ENCODE measurements at places on chromosomes 12 and 14.

GRCh38 chr14:52402812-52403526 is 88.9 kb downstream of the PTGER2 start:
- H3K4me3 ChIP-seq, result no peak overlapping the region
- peaks cover 72% of the 10 kb centered on the region for H3K4me1 ChIP-seq
- H3K27me3 ChIP-seq, result no peaks in the 10 kb centered on the region

- DNase-seq, result no peak
- peaks cover 50% of the 10 kb centered on the region for H3K36me3 ChIP-seq
- no peak overlapping the region for H3K27ac ChIP-seq
- H3K4me3 ChIP-seq, result no peak overlapping the region
- H3K27me3 ChIP-seq, result no peaks in the 10 kb centered on the region
- H3K4me1 ChIP-seq, result peaks cover 18% of the 10 kb centered on the region
Measured at GRCh38 chr12:118237908-118238307, 102.0 kb downstream of the PEBP1 start.

DNA sequence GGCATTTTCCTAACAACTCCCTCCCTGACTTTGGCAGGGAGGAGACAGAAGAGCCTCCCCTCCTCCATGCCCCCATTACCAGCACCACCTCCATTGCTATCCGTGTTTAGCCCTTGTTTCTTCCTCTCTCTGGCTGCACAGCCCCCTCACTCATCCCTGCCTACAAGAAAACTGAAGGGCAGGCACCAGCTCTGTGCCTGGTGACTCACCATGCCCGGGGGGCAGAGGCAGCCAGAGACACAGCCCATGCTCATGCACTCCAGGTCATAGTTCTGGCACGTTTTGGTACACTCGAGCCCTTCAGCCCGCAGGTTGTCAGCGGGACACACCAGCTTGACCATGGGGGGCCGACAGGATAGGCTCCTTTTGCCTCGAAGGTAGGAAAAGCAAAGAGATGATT is 80.4 kb downstream of the VWF start:
- no peaks in the 10 kb centered on the region for H3K36me3 ChIP-seq
- no peak for DNase-seq
- H3K27me3 ChIP-seq, result peaks cover 4% of the 10 kb centered on the region
- H3K27ac ChIP-seq, result no peak overlapping the region

- no peak for DNase-seq
- peaks cover 21% of the 10 kb centered on the region for H3K27me3 ChIP-seq
- H3K4me1 ChIP-seq, result peaks cover 17% of the 10 kb centered on the region
- H3K27ac ChIP-seq, result peak overlapping the region; percentile 0
Measured at GRCh38 chr14:72416892-72417291, 477.0 kb downstream of the DPF3 start.

GRCh38 chr14:88931321-88932110 is 107.1 kb downstream of the TTC8 start:
- H3K27me3 ChIP-seq, result peaks cover 3% of the 10 kb centered on the region
- DNase-seq, result no peak
- H3K36me3 ChIP-seq, result no peaks in the 10 kb centered on the region
- H3K27ac ChIP-seq, result no peak overlapping the region
- no peaks in the 10 kb centered on the region for H3K4me1 ChIP-seq

DNA sequence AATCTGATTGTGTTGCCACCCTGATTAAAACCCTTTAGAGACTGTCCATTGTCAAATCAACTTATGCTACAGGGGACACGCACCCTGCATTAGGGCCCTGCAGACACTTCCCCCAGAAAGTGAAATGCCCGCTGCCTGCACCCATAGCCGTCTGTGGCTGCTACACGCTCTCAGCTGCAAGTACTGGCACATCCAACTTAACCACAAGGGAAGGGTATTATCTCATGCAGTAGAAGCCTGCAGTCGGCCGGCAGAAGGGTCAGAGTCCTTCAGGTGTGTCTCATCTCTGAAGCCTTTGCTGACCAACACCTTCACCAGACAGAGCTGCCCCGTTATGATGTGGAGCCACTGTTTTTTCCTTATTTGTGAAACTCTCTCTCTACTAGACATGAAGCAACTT is 20.8 kb downstream of the CFAP251 start:
- no peak for DNase-seq
- no peaks in the 10 kb centered on the region for H3K27me3 ChIP-seq
- peaks cover 16% of the 10 kb centered on the region for H3K4me1 ChIP-seq

DNA sequence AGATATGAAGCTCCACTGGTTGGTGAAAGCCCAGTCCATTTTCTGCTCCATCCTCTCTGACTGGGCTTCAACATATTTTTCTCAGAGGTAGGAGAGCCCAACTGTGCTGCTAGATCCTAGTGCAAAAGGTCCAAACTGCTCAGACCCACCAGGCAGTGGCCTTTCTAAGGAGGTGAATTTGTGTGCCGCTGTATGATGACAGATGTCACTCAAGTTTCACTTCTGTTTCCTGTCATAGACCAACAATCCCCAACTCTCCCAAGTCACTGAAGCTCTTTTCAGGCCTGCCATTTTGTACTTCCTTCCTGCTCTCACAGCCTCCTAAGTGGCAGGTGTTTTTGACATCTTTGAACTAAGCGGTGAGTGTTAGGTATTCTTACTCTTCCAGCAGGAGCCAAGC is 16.4 kb upstream of the RNASE4 start:
- H3K36me3 ChIP-seq, result peaks cover 6% of the 10 kb centered on the region
- peak; percentile 34 for DNase-seq
- H3K27ac ChIP-seq, result peak overlapping the region; percentile 88
- H3K4me1 ChIP-seq, result peaks cover 41% of the 10 kb centered on the region
- peak overlapping the region; percentile 6 for H3K4me3 ChIP-seq
- H3K27me3 ChIP-seq, result peaks cover 11% of the 10 kb centered on the region

- peak overlapping the region; percentile 52 for H3K27ac ChIP-seq
- H3K27me3 ChIP-seq, result peaks cover 4% of the 10 kb centered on the region
- DNase-seq, result no peak
- H3K36me3 ChIP-seq, result peaks cover 5% of the 10 kb centered on the region
Measured at GRCh38 chr14:102508774-102509745, 516 bp downstream of the ANKRD9 start.
